ENCODE measurements at places on chromosomes 13 and 19. TPM values are rescaled to one million over a fixed set of nuclear protein-coding genes. Genes with fewer than 3 reads are reported as not detected.
A peak's percentile ranks its signal among the peaks of the same experiment; 100 is the strongest.

DNA sequence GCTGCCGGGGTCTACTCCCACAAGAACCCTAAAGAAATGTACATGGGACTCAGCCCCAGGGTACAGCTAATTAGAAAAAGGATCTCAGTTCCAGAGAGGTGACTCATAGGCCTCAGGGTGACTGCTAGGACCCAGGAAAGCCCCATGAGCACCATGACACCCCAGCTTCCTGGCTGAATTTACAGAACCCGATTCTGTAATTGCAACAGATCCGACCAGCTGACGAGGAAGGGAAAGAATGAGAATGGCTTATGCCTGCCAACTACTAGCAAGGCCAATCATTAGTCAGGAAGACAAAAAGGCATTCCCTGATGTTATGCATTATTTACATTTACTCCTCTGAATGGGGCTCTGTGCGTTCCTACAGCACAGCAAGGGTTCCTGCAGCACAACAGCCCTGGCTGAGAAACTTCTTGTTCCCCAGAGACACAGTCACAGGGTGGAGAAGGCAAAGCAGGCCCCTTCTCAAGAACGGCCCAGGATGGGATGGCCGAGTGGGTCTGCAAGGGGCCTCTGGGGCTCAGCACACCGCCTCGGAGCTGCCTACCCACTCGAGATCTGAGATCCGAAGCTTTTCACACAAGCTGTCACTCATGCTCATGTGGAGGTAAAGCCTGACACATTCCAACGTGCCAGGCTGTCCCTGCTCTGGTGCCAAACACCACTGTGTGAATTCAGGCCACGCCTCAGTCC, 27.2 kb downstream of the PBX4 start:
- DNase-seq: no peak

DNA sequence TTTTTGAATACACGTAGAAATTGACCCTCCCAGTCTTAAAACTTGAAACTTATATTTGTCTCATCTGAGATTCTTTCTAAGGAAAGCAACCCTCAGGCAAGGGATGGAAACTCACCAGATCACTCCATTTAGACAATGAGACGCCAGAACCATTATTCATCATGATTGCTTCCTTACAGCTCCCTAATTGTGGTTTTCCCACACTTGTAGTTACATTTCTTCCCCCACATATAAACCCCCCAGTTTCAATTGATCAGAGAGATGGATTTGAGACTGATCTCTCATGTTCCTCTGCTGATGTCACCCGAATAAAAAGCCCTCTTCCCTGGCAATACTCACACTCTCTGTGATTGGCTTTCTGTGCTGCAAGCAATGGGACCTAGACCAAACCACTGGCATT, 197.9 kb upstream of the STARD13 start:
- no peak for DNase-seq

DNA sequence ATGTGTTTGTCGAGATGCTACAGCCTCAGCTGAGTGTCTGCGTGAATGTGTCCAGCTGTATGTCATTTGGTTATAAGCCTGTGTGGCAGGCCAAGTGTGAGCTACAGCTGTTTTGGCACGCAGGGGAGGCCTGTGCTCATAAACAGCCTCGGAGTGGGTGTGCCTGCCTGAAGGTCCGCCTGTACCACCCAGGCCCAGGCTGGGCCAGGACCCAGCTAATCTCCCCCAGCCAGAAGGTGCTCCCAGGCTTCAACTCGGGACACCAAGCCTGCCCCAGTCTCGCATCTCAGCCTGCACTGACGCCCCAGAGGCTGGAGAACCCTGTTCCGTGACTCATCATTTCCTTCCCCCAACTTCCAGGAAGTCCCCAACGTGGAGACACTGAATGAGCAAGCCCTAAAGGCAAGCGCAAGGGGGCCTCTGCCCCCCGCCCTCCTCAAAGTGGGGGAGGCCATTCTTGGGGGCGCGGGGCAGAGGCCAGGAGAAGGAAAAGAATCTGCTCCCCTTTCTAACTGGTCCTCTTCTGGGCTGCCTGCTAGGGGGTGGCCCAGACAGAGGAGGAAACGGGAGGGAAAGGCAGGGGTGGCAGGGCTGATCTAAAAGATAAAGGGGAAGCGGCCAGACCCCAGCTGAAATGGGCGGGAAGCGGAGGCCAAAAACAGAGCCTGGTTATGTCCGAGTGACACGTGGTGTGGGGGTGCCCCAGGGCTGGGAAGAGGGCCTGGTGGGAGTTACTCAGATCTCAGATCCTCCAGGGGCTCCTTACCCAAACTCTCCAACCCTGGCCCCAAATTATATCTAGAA, 2.0 kb downstream of the SLC1A5 start:
- DNase-seq: peak; percentile 59

- no peak for DNase-seq
These were observed 932 bp upstream of the ZNF486 start for GRCh38 chr19:20165971-20166592.

- no peak for DNase-seq
These were observed 51.4 kb upstream of the ITM2B start for GRCh38 chr13:48181482-48182145.

KIR3DL1 gene
- total RNA-seq: not detected

- DNase-seq: no peak
These were observed 8.5 kb downstream of the MBD3L1 start for GRCh38 chr19:8840708-8841107.

EBI3 gene
- total RNA-seq: not detected

ZNF880 gene
- 21.8 TPM for total RNA-seq

- DNase-seq: no peak
These were observed 34.3 kb upstream of the TEX29 start for GRCh38 chr13:111286162-111286561.

- DNase-seq: peak; percentile 80
These were observed 21.9 kb downstream of the ANKRD27 start for GRCh38 chr19:32652894-32653598.

GRCh38 chr19:44644402-44645016, 799 bp downstream of the PVR start:
- DNase-seq: no peak

PRR19 gene
- 0.19 TPM for total RNA-seq

DNA sequence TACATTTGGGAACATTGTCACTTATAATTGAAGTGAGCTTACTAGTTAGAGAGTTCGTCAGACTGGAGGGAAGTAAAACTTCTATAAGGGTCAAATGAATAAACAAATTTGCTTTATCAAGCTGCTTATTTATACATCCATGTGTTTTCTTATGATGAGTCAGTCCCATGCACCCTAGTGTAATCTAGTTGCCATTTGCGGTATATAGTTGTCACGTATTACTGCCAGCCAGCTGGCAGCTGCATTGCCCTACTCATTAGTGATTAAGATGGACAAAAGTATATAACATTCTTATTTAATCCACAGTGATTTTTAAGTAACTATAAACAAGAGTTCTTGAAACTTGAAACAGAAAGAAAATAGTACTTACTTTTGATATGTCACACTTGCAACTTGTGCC, 182.4 kb downstream of the GPC6 start:
- DNase-seq: no peak

ACTMAP gene
- 11.4 TPM for total RNA-seq

GRCh38 chr13:101946401-101946800, 455.4 kb downstream of the FGF14 start:
- DNase-seq: no peak

IGFL3 gene
- total RNA-seq: not detected

DNA sequence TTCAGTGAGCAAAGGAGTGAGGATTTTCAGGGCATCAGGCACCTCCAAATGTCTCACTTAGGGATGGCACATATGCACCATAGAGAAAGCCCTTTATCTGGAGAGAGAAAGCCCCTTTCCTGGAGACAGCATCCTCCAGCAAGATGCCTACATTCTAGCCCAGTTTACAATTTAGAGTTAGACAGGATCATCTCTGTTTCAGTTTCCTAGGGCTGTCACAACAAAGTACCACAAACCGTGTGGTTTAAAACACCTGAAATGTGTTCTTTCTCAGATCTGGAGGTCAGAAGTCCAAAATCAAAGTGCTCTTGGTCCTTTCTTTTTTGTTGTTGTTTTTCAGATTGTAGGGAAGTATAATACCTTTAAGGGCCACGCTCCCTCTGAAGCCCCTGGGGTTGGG, 61.8 kb downstream of the MBNL2 start:
- no peak for DNase-seq

DNA sequence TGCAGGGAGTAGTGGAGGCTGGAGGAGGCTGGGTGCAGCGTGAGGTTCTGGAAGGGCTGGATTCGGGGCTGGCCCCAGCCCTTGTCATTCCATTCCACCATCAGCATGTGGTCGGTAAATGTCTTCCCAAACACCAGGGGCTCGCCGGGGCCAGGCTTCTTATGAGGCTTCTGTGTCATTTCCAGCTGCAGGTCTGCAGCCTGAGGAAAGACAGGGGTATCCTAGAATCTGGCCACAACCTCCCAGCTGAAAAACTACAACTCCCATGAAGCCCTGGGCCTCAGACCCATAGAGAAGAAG, 4.4 kb downstream of the BCAT2 start:
- DNase-seq: no peak

DNA sequence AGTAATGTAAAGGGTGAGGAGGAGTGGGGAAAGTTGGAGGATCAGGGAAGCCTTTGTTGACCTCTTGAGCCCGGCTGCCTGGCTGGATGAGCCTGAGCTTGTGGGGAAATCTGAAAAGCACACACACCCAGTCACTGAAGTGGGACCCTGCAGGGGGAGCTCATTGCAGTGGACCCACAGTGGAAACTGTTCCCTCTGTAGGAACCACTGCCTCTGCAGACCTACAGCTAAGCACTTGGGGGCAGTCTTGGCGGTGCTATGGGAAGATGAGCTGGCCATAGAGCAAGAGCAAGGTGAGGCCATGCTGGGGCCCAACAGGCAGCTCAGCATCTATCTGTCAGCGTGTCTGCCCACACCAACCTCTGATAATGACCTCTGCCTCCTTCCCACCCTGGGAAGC, 294.8 kb downstream of the TSHZ3 start:
- DNase-seq: no peak

ZNF835 gene
- 3.9 TPM for total RNA-seq

ZNF548 gene
- total RNA-seq: 13.8 TPM

PSG6 gene
- total RNA-seq: not detected

DNA sequence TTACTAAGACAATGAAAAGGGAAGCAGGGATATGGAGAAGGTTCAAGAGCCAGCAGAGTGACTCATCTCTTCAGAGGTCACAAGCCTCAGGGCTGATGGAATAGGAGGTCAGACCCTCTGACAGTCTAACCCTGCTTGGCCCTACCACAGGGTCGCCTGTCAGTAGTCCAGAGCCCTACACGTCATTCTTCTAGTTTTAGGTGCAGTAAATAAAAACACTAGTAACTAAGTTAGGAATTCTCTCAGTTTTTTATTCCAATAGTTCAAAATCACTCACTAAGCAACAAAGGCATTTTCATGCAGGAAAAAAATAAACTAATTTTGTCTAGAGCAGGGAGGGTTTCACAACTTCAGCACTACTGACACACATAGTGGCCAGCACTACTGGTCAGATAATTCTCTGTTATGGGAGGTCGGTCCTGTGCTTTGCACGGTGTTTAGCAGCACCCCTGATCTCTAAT, 27.2 kb downstream of the FOXO1 start:
- DNase-seq: no peak

GRCh38 chr13:47594833-47595232, 406.2 kb downstream of the SUCLA2 start:
- no peak for DNase-seq

GRCh38 chr13:35473206-35473775, 3.2 kb downstream of the MAB21L1 start:
- DNase-seq: no peak

- peak; percentile 93 for DNase-seq
These were observed at the start of the genes ATF5 and NUP62 for GRCh38 chr19:49929121-49929610. Gene ATF5 (plus strand): TSS chr19:49929205. CDS start chr19:49930851, 1,646 bp downstream. Gene NUP62 (minus strand): TSS chr19:49929504. CDS start chr19:49909807, 19,697 bp downstream.

DNA sequence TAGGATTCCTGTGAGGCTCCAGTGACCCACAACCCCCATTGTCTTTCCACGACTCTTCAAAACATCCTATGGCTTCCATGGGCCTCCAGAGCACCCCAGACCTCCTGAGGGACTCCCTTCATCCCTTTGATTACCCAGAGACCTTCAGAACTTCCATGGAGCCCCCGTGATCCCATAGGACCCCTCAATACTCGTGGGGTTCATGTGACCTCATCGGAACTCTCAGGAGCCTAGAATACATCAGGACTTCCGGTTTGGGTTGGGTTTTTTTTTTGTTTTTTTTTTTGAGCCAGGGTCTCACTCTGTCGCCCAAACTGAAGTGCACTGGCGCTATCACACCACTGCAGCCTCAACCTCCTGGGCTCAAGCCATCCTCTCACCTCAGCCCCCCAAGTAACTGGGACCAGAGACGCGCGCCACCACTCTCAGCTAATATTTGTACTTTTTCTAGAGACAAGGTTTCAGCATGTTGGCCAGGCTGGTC, 774 bp downstream of the ALDH16A1 start:
- DNase-seq: no peak

CGB7 gene
- total RNA-seq: not detected

- no peak for DNase-seq
These were observed 92.6 kb downstream of the ZNF486 start for GRCh38 chr19:20259615-20260014.

GRCh38 chr19:35908010-35908441, at the start of gene TYROBP:
Gene TYROBP (minus strand): TSS chr19:35908295. CDS start chr19:35908228, 67 bp downstream.
- peak; percentile 33 for DNase-seq

ANKLE1 gene
- total RNA-seq: 0.25 TPM

- DNase-seq: no peak
These were observed 101.9 kb downstream of the GADD45B start for GRCh38 chr19:2577722-2578335.

- DNase-seq: no peak
These were observed 560.4 kb downstream of the GPC6 start for GRCh38 chr13:93786846-93787489.

GRCh38 chr19:52646571-52647217, 8.5 kb upstream of the ZNF83 start:
- DNase-seq: no peak

- peak; percentile 60 for DNase-seq
These were observed 10.3 kb downstream of the SH3GL1 start for GRCh38 chr19:4390017-4390566.

ZFR2 gene
- total RNA-seq: not detected

URAD gene
- total RNA-seq: not detected

- no peak for DNase-seq
These were observed 54.6 kb upstream of the RAP2A start for GRCh38 chr13:97379386-97379785.

DNA sequence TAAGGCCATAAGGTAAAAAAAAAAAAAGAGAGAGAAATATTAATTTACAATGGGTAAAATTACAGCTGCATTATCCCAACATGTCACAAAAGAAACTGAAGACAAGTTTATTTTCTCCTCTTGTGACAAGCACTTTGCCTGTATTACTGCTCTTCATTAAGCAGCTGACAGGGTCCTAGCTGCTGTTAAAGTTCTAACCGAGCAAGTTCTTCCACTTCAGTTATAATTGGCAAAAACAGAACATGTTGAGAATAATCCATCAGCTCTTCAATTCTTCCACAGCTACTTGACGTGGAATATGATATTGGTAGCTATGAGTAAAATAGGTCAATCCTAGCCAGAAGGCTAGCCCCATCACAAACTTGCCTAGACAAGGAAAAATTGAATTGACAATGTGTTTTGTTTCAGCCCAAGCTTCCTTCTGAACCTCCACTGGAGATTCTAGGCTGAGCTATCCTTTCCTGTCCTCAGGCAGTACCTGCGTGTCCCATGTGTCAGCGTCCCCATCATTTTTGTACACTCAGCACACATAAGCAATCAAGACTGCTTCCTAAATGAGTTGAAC, 32.2 kb upstream of the DOCK9 start:
- no peak for DNase-seq

- no peak for DNase-seq
These were observed 24.6 kb downstream of the TLE2 start for GRCh38 chr19:3004522-3004921.

ADAMTS10 gene
- 4.9 TPM for total RNA-seq

Data from heart right ventricle (tissue), 16 donors.